ENCODE measurements at places on chromosomes 12 and 14. TPM values are rescaled to one million over a fixed set of nuclear protein-coding genes. Genes with fewer than 3 reads are reported as not detected.

DNA sequence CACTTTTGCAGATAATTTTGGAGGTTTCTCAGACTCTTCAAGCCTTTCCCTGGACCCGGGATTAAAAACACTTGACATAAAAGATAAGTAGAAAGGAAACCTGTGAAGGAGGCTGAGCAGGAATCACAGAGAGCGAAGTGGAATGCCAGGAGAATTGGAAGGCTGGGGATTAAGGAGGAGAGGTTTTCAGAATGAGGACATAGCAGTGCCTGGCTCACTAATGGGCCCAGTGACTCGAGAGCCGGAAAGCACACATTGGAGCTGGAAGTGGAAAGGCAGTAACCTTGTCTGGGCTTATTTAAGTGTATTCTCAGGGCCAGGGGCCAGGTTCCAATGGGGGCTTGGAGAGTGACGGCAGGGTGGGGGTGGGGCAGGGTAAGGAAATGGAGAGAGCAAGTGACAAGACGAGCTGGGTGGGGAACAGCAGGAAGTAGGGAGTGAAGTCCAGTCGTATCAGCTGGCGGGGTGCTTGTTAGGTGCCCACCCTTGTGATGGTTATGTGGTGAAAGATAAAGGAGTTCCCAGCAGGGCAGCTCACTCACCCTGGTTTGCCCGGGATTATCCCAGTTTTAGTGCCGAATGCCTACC, 13.1 kb downstream of the EVL start:
- no peak for DNase-seq

- no peak for DNase-seq
Observed at GRCh38 chr12:14167005-14167628, 185.7 kb upstream of the GRIN2B start.

- no peak for DNase-seq
Observed at GRCh38 chr12:113875691-113876090, 90.4 kb downstream of the RBM19 start.

GRCh38 chr14:69828354-69828753, 31.3 kb upstream of the SLC10A1 start:
- no peak for DNase-seq

Gene TMEM119
- 26.8 TPM for polyA plus RNA-seq

Gene TSHR
- 0.17 TPM for polyA plus RNA-seq

DNA sequence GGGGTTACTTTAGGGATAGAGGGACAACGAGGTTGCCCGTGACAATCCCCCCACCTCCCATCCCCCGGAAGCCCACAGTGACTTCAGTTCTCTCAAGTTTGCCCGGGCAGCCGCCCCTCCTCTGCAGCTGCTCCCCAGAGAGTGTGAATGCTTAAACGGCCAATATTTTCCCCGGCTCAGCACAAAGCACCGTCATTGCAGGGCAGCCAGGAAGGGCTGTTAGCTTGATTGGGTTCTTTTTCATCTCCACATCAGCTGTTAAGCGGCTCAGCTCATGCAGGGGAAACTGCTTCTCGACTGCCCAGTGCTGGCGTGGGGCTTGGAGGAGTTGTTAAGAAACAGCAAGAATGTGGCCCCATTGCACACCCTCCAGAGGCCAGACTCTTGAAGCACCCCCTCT, 120.5 kb upstream of the NCOR2 start:
- no peak for DNase-seq

DNA sequence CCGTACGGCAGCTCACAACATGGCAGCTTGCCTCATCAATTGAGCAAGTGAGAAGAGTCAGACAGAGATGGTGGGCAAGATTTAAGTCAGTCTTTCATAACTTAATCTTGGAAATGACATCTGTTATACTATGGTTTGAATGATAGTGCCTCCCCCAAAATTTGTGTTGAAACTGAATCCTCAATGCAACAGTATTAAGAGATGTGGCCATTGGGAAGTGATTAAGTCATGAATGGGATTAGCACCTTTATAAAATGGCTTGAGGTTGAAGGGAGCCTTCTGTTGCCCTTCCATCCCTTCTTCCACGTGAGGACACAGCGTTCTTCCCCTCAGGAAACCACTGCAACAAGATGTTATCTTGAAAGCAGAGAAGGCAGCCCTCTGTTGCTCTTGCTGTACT, 124.2 kb downstream of the C12orf75 start:
- DNase-seq = no peak

DNA sequence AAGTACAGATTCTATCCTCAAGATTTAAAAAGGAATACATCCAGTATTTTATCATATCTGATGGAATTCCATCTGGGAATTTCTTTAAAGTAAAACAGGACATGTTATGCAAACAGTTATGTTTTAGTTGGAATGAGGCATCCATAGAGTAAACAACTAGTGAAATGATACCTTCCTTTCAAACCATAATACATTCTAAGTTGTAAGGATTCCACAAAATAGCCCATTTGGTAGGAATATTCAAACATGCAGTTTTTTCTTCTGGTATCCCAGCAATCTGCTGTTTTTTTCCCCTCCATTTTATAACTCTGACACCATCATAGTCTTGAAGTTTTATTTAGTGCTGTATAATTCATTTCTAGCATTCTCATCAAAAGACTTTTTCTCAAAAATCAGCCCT, 149.6 kb downstream of the ADAMTS20 start:
- no peak for DNase-seq

GRCh38 chr12:124463341-124463921, 104.0 kb downstream of the NCOR2 start:
- no peak for DNase-seq

Gene SYCP3
- polyA plus RNA-seq = 2.2 TPM

- DNase-seq = no peak
Observed at GRCh38 chr12:50187084-50187900, 20.1 kb upstream of the CERS5 start.

Gene DEPDC4
- 5.1 TPM for polyA plus RNA-seq

Gene SERPINA10
- polyA plus RNA-seq = 0.13 TPM

DNA sequence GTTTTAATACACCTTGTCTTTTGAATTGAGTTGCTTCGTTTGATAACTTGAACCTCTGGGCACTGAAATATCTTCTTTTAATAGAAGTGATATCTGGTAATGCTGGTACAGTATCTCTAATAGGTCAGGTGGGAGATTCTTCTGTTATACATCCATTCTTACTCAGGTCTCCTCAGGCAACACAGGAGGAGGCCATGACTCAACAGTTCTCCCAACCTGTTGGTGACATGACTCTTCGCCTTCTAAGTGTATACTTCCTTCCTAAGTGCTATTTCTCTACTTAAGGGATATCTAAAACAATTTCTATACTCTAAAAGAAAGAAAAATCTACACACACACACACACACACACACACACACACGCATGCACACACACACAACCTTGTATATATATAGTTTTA, 509.1 kb downstream of the PCNX1 start:
- no peak for DNase-seq

- no peak for DNase-seq
Observed at GRCh38 chr12:98725476-98726247, 80.6 kb downstream of the APAF1 start.

- no peak for DNase-seq
Observed at GRCh38 chr12:79522257-79522988, 168.3 kb downstream of the PAWR start.

Gene TMTC2
- polyA plus RNA-seq = 37.5 TPM

Gene BIN2
- polyA plus RNA-seq = 3.6 TPM

DNA sequence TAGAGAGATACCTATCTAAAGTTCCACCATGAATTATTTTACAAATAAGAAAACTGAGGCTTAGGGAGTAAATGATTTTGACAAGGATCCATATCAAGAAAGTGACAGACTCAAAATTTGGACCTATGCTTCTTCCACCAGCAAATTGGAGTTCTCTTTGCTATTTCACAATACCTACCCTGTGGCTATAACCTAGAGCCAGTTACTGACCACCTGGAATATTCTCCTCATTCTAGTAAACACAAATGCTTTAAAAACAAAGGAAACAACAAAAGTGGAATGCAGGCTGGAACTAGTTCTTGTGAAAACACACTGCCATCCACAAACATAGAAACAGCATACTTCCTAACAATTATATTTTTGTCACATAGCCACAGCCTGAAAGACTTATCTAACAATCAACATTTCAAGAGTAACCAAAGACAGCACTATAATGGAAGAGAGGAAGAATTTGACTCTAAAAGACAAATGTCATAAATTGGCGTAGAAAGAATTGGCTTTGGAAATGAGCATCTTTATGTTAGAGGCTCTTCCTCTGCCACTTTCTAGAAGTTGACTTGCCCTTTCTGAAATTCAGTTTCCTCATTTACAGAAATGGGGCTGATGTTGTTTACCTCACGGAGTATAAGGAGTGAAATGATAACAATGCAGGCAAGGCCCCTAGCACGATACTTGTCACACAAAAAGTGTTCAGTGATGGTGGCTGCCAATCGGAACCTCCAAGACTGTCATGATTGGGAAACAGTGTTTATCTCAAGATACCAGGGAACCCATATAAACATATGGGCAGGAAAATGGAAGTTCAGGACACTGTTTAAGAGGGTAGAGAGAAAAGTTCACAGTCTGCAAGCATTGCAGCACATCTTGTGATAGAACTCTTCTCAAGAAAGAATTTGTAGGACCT, 138.6 kb upstream of the LGR5 start:
- no peak for DNase-seq

Gene LMNTD1
- 0.21 TPM for polyA plus RNA-seq

- DNase-seq = no peak
Observed at GRCh38 chr12:21676776-21677175, 19.1 kb upstream of the LDHB start.

- DNase-seq = peak; percentile 49
Observed at GRCh38 chr14:69152181-69152901, 578 bp downstream of the DCAF5 start.

Gene TAPBPL
- polyA plus RNA-seq = 18.9 TPM

DNA sequence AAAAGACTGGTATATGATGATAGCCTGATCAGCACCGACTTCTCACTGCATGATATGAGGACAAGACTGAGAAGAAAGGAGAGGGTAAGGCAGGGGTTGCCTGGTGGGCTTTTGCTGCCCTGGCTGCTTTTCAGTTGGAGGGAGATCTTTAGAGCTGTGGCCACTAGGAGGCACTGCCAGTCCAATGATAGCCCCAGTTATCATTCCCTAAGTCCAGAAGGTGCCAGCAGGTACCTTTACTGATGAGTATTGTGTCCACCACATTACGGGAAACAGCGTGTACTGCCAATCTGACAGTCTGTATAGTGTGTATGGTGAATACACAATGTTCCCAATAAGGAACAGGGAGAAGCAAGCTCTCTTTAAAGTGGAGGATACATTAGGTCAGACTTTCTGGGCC, 55.8 kb upstream of the CCDC175 start:
- DNase-seq = no peak

Gene GLIPR1L1
- polyA plus RNA-seq = 0.52 TPM

GRCh38 chr12:54641089-54641488, 6.4 kb upstream of the LACRT start:
- no peak for DNase-seq

Gene C14orf132
- 32.2 TPM for polyA plus RNA-seq

DNA sequence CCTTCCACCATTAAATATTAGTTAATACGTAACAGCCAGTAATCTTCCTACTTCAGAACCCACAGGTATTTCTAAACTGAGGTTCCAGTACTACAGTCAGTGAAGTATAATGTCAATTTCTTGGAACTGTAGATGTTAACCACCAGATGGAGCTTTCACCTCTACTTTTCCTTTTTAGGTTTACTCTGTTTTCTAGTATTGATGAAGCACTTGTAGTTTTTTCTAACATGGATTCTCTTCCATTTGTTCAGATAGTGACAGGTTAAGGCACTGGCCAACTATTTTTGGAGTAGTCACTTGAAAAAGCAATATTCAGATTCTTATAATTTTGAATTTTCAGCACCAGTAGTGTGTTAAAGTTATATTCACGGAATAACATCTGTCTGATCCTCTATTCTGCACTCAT, 4.6 kb upstream of the SEC23A start:
- no peak for DNase-seq

- DNase-seq = no peak
Observed at GRCh38 chr14:69671365-69672030, 60.1 kb downstream of the SUSD6 start.

GRCh38 chr12:11698729-11699128, 49.3 kb downstream of the ETV6 start:
- no peak for DNase-seq
